ENCODE measurements at places on chromosomes 7 and 10. TPM values are rescaled to one million over a fixed set of nuclear protein-coding genes. Genes with fewer than 3 reads are reported as not detected.
A peak's percentile ranks its signal among the peaks of the same experiment; 100 is the strongest.

C10orf120 gene
- not detected for total RNA-seq

KCND2 gene
- 9.4 TPM for total RNA-seq

FAM131B gene
- total RNA-seq = 1.2 TPM

CCDC3 gene
- total RNA-seq = 0.29 TPM

ZFAND4 gene
- 10.9 TPM for total RNA-seq

DNA sequence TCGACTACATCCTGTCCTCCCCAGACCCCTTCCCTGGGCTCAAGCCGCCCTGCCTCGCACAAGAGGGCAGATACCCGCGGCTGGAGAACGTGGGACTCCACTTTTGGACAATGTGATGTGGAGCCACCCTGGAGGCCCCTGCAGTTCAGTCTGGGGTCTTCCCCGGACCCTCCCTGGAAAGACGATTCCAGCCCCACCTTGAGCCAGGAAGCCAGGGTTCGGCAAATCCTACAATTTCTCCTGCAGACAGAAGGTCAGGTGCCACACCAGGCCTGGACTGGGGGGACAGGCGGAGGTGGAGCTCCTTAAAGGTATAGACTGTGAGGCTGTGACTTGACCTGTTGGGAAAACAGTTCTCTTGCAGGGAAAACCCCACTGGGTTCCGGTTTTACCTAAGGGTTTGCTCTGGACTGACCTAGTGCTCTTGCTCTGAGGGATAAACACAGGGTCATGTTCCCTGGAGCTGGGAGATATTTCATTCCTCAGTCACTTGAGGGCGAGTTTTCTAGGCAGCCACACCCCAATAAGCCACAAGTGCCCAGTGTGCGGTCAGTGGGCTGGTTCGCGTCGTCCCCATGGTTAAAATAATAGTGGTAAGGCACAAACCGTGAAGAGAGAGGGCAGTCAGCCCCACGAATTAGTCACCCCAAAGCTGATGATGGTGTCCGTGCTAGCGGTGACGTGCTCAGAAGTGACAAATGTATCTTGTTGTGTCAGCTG lies 1.6 kb downstream of the FOXL3 start:
- no peak overlapping the region for H3K4me3 ChIP-seq
- H3K27me3 ChIP-seq = peaks cover 62% of the 10 kb centered on the region
- H3K36me3 ChIP-seq = no peaks in the 10 kb centered on the region
- H3K4me1 ChIP-seq = no peaks in the 10 kb centered on the region
- H3K27ac ChIP-seq = no peak overlapping the region

- peak; percentile 4 for DNase-seq
- H3K4me1 ChIP-seq = no peaks in the 10 kb centered on the region
- no peak overlapping the region for H3K4me3 ChIP-seq
- no peaks in the 10 kb centered on the region for H3K27me3 ChIP-seq
- H3K27ac ChIP-seq = no peak overlapping the region
- H3K36me3 ChIP-seq = no peaks in the 10 kb centered on the region
These were observed 175.4 kb downstream of the CSTF2T start for GRCh38 chr10:51524041-51524440.

DNA sequence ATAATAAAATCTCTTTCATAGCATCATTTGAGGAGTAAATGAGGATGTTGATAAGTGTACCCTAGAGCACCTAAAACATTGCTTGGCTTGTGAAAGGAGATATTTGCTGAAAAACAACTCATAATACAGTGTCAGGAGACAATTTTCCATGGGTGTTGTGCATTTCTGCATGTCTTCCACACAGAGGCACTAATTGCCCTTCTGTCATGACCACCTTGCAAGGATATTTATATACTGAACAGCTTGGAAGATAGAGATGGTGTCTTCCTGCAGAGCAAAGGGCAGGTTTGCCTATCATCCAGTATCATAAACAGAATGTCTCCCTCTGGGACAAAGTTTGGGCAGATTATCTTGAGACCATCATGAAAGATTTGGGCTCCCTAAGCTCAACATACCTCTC lies 495.2 kb upstream of the LRRN3 start:
- H3K36me3 ChIP-seq = no peaks in the 10 kb centered on the region
- no peaks in the 10 kb centered on the region for H3K27me3 ChIP-seq
- peak; percentile 15 for DNase-seq
- no peak overlapping the region for H3K27ac ChIP-seq
- H3K4me3 ChIP-seq = no peak overlapping the region

- no peak overlapping the region for H3K27ac ChIP-seq
- no peak overlapping the region for H3K4me3 ChIP-seq
- H3K4me1 ChIP-seq = no peaks in the 10 kb centered on the region
- no peaks in the 10 kb centered on the region for H3K36me3 ChIP-seq
- DNase-seq = no peak
These were observed 16.8 kb downstream of the ASAH2 start for GRCh38 chr10:50234486-50234885.

GRCh38 chr10:78203915-78204818 lies 170.5 kb downstream of the RPS24 start:
- H3K4me1 ChIP-seq = peaks cover 8% of the 10 kb centered on the region
- H3K27ac ChIP-seq = no peak overlapping the region
- H3K27me3 ChIP-seq = peaks cover under 1% of the 10 kb centered on the region
- peak; percentile 79 for DNase-seq
- H3K36me3 ChIP-seq = no peaks in the 10 kb centered on the region

DNA sequence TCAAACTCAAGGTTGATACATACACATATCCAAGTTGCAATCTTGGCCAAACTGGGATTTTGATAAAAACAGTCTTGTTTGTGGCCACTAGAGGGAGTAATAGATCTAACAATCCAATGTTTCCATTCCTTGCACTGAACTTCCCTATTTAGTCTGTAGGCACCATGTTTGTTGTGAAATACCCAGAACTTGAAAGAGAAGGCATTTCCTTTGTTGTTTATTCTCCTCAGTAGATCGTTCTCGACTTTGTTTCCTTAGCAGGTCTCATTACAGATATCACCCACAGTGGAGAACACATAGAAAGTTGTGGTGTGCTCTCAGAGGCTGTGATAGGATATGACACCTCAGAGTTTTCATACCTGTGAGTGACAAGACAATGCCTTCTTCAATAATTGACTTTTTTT lies 70.3 kb upstream of the MXI1 start:
- no peak for DNase-seq
- H3K27ac ChIP-seq = no peak overlapping the region
- H3K27me3 ChIP-seq = no peaks in the 10 kb centered on the region
- peaks cover 17% of the 10 kb centered on the region for H3K36me3 ChIP-seq

DNA sequence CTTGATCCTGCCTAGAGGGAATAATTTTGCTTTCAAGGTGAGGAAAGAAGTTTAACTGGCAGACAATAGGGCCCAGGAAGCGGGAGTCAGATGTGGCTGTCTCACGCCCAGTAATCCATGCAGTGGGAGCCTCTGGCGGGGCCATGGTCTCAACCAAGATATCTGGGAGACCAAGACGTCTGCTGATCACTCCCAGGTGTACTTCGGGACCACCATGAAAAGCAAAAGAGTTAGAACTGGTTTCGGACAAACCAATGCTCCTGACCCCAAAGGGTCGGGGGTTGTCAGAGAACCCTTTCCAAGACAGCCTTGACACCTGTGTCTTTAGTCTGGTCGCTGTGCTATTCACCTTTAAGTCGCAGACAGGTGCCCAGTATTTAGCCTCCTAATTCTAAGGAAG lies 256.9 kb upstream of the MBL2 start:
- H3K27ac ChIP-seq = no peak overlapping the region
- H3K27me3 ChIP-seq = no peaks in the 10 kb centered on the region

GRCh38 chr7:12066004-12066403 lies 145.1 kb upstream of the TMEM106B start:
- H3K27ac ChIP-seq = no peak overlapping the region
- H3K36me3 ChIP-seq = no peaks in the 10 kb centered on the region
- H3K4me1 ChIP-seq = no peaks in the 10 kb centered on the region
- H3K4me3 ChIP-seq = no peak overlapping the region

- DNase-seq = no peak
- H3K4me3 ChIP-seq = no peak overlapping the region
- H3K27me3 ChIP-seq = no peaks in the 10 kb centered on the region
- no peak overlapping the region for H3K27ac ChIP-seq
- no peaks in the 10 kb centered on the region for H3K36me3 ChIP-seq
- no peaks in the 10 kb centered on the region for H3K4me1 ChIP-seq
These were observed 316.0 kb downstream of the AGMO start for GRCh38 chr7:15245831-15246230.

- no peaks in the 10 kb centered on the region for H3K36me3 ChIP-seq
- no peak overlapping the region for H3K4me3 ChIP-seq
- H3K27ac ChIP-seq = no peak overlapping the region
- DNase-seq = no peak
These were observed 227.6 kb upstream of the NPSR1 start for GRCh38 chr7:34430456-34430855.

DNA sequence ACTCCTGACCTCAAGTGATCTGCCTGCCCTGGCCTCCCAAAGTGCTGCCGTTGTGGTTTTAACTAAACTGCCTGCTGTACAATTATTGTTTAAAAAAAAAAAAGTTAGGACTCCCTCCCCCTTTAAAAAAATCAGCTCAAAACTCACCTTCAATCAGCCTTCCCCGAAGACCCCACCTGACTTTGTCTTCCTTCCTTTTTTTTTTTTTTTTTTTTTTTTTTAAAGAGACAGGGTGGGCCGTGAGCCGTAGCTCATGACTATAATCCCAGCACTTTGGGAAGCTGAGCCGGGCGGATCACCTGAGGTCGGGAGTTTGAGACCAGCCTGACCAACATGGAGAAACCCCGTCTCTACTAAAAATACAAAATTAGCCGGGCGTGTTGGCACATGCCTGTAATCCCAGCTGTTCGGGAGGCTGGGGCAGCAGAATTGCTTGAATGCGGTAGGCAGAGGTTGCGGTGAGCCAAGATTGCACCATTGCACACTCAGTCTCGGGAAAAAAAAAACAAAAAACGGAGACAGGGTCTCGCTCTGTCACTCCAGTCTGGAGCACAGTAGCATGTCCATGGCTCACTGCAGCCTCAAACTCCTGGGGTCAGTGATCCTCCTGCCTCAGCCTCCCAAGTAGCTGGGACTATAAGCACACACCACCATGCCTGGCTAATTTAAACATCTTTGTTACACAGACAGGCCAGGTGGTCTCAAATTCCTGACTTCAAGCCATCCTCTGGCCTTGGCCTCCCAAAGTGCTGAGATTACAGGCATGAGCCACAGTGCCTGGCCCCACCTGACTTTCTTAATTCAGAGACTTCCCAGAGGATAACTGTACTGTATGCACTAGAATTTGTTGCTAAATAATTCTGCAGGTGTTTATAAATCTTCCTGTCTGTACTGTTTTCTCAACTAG lies 3.2 kb downstream of the FIS1 start:
- H3K4me1 ChIP-seq = peaks cover 12% of the 10 kb centered on the region
- DNase-seq = no peak
- H3K27ac ChIP-seq = no peak overlapping the region
- H3K27me3 ChIP-seq = no peaks in the 10 kb centered on the region

DNA sequence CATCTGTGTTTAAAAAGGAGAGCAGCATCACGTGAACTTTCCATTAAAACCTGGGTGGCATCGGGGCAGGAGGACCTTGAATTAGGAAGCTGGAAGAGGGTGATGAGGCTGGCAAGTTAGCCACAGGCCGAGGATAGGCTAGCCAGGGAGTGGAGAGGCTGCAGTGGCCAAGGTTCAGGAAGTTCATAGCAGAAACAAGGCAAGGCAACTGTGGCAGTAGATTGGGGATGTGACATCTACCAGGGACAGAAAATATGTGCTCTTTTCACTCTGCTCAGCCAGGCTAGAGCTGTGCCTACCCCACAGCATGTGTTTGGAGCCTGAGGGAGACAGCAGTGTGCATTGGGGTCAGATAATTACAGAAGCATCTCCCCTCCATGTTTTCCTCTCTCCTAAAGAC lies 2.2 kb upstream of the INPP5F start:
- H3K4me1 ChIP-seq = peaks cover 11% of the 10 kb centered on the region
- H3K27ac ChIP-seq = no peak overlapping the region
- no peaks in the 10 kb centered on the region for H3K36me3 ChIP-seq
- peak; percentile 41 for DNase-seq

DNA sequence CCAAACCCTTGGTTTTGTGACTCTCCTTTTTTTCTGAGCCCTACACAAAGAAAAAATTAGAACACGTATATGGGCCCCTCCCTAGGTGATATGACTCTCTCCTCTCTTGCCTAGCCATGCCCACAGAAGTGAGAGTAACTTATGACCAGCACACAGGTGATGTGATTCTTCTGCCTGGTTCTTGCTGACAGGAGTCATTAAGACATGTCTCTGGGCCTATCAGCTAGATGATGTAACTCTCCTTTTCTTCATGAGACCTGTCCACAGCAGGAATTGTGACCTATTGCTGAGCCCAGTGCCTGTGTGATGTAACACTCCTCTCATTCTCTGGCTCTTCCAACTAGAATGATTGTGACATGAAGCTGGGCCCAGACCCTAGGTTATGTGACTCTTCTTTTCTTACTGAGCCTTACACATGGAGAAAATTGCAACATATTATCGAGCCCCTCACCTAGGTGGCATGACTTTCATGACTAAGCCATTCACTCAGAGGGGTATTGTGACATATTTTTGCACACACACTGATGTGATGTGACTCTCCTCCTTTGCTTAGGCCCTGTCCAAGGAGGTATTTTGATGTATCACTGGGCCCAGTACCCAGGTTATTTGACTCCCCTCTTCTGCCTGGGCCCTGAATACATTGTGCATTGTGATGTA lies 31.4 kb upstream of the ZNF107 start:
- no peak overlapping the region for H3K27ac ChIP-seq
- H3K4me3 ChIP-seq = no peak overlapping the region
- DNase-seq = no peak
- H3K36me3 ChIP-seq = no peaks in the 10 kb centered on the region
- H3K4me1 ChIP-seq = no peaks in the 10 kb centered on the region

GRCh38 chr7:105309235-105310169 lies 79.2 kb downstream of the SRPK2 start:
- no peak for DNase-seq
- peaks cover 16% of the 10 kb centered on the region for H3K4me1 ChIP-seq
- H3K27ac ChIP-seq = no peak overlapping the region
- no peaks in the 10 kb centered on the region for H3K36me3 ChIP-seq

Measured in osteoblast (primary cell).